ENCODE measurements at places on chromosomes 5 and 9.
A peak's percentile ranks its signal among the peaks of the same experiment; 100 is the strongest.

DNA sequence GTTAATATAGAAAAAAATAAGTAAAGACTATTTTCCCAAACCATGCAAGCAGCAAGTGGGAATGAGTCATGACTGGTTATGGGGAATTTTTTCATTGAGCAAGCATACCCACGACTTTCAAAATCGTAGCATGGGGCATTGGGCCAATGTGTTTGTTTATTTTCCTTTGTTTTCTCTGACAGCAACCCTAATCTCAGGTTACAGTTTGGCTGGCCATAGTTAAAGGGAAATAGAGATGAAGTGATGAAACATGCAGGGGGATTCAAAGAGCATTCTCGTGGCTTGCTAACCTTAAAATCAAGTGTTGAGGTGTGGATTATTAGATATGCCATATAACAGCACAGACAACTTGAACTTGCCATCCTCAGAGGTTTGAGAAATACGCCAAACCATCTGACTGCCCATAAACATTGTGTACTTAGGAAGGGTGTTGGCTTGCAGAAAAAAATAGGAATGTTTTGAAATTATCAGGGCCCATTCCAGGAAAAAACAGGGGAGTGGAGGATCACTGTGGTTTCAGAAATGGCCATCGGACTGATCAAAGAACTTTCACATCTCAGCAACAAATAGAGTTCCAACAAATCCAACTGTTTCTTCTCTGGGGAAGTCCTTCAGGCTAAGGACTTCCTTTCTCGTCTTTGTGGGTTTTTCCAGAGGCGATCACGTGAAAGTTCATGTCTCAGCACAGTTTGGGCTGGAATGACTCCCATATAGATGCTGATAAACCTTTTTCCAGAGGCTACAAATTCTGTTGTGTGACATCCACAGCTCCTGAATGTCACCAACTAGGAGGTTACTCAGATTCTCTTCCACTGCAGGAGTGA, 259.1 kb downstream of the SYK start:
- DNase-seq = peak; percentile 90

- no peak for DNase-seq
These were observed 296 bp downstream of the ZSWIM6 start for GRCh38 chr5:61332358-61332749.

DNA sequence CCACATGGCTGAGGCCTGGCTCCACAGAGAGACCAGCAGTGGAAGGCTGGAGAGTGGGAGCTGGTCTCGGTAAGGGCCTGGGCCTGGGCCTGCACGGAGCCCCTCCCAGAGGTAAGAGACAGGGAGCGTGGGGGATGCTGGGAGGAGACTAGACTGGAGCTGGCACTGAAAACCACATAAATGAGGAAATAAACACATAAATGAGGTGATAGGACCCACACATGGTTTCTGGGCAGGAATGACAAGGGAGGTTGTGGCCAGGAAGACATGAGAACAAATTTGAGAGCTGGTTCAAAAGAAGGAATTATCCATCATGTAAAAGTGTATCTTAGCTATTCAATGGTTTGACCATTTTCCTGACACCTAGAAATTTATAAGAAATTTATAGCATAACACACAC, 451.7 kb upstream of the DAP start:
- no peak for DNase-seq

GRCh38 chr9:68978066-68978465, 35.8 kb downstream of the PRKACG start:
- no peak for DNase-seq

DNA sequence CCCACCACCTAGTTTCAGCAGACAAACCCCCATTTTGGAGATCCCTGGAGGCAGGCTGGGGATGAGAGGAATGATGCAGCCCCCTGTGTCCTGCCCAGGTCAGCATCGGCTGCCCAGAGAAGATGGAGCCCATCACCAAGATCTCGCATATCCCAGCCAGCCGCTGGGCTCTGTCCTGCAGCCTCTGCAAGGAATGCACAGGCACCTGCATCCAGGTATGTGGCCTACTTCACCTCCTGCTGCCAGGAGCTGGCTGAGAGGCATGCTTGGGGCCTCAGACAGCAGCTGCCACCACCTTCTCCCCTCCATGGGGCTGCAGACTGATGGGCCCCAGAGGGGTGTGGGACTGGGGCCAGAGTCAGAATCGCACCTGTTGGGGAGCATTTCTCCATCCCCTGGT, 38.9 kb downstream of the JADE2 start:
- no peak for DNase-seq

Measured in NCI-H2029 treated with DMSO at 0.1 percent for 48 hours (cell line).